NCI-H1436 treated with DMSO at 0.1 percent for 48 hours (cell line): ENCODE measurements at places on chromosomes 16 and 17.

DNA sequence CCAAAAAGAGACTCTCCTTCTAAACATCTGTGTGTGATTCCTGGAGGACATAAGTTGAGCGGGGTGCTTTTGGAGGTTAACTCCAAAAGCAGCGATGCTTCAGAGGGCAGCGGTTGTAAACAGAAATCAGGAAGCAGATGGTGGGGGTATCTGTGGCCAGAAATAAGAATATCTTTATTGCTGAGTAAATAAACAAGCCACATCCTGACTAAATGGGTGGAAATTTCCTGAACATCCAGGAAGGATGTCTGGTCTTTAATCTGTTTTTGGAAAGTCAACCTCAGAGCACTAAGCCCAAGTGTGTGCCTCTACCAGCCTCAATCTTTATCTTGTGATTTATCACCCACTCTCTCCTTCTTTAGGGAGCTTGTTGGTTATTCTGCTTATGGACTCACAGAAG is 123.3 kb downstream of the CDH13 start:
- no peak for DNase-seq

- DNase-seq, result no peak
Observed at GRCh38 chr16:89017543-89018281, 40.7 kb upstream of the CBFA2T3 start.

GRCh38 chr17:32497431-32498205 is 10.8 kb downstream of the CDK5R1 start:
- DNase-seq, result no peak

DNA sequence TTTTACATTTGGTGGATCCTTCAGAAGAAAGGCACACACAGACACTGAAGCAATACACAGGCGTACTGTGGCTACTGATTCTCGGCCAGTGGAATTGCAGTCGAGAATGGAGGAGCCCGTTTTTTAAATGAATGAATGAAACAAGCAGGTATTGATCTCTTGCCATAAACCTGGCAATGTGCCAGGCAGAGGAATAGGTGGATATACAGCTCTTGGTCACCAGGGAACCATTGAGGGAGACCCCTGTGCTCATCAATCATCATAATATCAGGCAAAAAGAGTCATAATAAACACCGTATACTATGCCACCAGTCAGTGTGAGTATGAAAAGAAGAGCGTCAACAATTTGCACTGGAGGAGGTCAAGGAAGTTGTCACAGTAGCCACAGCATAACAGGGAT is 140.3 kb upstream of the FOXF1 start:
- no peak for DNase-seq

DNA sequence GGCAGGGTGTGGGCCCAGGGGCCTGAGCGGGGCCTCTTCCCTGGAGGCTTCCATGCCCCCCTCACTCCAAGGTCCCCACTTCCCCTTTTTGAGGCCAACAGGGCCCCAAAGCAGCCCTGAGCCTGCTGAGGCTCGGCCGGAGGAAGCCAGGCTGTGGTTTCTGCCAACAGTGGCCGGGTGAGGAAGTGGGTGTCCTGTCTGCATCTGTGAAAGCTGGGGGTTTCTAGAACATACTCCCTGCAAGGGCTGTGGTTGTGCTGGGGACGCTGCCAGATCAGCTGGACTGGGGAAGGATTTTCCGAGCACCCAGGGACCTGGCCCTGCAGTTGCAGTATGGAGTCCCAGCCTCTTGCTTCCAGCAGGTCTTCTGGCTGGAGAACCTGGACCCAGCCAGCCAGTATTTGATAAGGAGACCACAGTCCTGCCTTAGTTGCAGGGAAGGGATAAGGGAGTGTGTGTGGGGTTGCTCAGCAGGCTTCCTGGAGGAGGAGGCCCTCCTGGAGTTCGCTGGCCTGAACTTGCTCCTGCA is 15.7 kb downstream of the ADCY7 start:
- DNase-seq, result no peak

DNA sequence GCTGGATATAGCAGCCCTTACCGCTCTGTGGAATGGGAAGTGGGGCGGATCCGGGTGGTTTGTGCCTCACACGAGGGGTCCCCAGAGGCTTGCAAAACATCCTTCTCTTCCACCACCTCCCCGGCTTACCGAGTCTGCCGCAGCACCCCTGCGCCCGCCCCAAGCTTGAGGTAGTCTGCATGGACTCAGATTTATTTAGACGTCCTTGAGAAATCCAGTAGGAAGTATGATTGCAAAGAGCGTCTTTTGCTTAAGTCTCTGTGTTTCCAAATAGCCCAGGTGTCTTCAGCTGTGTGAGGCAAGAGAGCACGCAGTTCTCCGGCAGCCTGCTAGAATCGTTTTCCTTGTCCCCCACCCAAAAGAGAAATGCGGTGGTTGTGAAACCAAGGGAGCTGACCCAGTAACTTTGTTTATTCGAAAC is 2.4 kb downstream of the KIAA0513 start:
- no peak for DNase-seq

DNA sequence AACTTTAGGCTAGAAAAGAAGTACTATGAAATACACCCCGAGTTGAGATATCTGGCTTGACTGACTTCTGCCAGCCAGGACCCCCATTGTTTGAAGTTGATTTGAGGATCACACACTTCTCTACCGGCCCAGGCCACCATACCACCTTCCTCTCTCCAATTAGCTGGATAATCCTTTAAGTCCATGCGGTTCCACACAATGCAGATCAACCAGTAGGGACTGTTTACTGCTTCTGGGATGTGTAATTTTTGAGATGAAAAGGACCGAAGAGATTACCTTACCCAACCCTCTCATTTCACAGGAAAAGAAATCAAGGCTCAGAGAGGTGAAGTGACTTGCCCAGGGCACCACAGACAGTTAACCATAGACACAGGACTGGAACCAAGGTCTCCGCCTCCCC is 20.5 kb downstream of the ERN1 start:
- no peak for DNase-seq

GRCh38 chr16:54236773-54237172 is 49.8 kb downstream of the IRX3 start:
- no peak for DNase-seq

GRCh38 chr17:19304209-19304608 is 58.3 kb downstream of the B9D1 start:
- DNase-seq, result no peak

DNA sequence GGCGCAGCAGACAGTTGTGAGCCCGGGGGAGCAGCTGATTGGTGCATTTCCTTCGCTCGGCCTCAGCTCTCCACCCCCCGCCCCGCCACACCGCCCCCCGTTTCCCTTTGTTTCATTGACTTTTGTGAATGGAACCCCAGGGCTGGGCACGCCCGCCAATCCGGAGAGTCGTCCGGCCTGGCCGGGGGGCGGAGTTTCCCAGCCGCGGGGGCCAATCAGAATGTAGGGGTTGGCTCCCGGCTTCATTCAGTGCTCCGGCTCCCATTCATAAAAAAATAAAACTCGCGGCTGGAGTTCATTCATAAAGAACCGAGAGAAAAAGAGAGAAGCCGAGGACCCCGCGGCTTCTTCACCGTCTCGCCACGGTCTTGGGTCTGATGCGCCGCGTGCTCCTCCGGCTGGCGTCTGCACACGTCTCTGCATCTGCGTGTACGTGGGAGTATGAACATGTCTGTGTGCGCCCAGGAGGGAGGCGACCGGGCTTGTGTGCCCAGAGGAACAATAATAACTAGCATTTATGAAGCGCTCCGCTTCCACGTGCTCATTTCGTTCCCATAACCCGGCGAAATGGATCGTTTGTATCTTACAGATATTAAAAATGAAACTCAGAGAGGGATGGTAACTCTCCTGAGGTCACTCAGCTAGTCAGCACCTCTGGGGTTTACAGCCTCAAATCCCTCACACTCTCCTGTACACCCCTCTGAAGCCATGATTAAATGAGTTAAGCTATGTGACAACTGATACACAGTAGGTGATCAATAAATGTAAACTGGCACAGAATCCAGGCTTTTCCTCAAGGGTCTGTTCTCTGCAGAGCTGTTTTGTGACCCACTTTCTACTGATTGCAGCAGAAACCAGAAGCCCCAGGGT is at the start of gene ETV4:
ETV4 (minus strand) TSS at position 22 of the 870 bp plus-strand sequence. CDS start 723 bp downstream, outside the sequence.
- DNase-seq, result peak; percentile 56

GRCh38 chr17:37802712-37803416 is 58.0 kb upstream of the HNF1B start:
- no peak for DNase-seq

DNA sequence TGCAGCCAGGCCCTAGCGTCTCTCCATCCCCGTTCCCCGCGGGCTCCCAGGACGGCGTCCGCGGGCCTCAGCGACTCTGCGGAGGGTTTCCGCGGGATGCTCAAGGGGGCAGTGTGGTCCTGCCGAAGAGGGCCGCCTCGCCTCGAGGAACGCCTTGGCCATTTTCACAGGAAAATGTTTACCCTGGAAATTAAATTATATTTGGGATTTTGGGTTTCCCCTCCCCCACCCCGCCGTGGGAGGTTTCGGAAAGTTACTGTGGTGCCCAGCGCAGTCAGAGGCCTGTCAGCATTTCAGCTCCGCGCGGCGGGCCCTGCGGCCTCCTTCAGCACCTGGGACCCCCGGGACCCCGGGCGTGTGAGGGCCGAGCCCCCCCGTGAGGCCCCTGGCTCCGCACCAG is 94.5 kb downstream of the PCTP start:
- no peak for DNase-seq

GRCh38 chr17:68378268-68379176 is 78.8 kb downstream of the WIPI1 start:
- DNase-seq, result no peak

- no peak for DNase-seq
Observed at GRCh38 chr17:10123093-10123492, 75.3 kb downstream of the GAS7 start.

DNA sequence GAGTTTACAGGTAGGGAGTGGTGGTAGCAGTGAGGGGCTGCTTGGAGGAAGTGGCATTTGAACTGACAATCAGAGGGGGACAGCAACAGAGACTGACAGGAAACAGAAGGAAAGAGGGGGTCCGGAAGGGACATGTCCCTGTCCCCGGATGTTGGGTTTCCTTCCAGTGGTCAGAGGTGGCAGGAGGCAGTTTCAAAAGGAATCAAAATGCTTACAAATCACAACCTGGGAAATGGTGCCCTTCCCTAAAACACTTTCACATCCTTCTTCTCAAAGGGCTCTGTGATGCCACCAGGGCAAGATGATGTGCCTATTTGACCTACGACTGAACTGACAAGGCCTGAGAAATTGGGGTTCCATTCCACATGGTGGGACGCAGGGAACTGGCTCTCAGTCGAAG is 19.7 kb downstream of the ADGRG1 start:
- DNase-seq, result no peak

DNA sequence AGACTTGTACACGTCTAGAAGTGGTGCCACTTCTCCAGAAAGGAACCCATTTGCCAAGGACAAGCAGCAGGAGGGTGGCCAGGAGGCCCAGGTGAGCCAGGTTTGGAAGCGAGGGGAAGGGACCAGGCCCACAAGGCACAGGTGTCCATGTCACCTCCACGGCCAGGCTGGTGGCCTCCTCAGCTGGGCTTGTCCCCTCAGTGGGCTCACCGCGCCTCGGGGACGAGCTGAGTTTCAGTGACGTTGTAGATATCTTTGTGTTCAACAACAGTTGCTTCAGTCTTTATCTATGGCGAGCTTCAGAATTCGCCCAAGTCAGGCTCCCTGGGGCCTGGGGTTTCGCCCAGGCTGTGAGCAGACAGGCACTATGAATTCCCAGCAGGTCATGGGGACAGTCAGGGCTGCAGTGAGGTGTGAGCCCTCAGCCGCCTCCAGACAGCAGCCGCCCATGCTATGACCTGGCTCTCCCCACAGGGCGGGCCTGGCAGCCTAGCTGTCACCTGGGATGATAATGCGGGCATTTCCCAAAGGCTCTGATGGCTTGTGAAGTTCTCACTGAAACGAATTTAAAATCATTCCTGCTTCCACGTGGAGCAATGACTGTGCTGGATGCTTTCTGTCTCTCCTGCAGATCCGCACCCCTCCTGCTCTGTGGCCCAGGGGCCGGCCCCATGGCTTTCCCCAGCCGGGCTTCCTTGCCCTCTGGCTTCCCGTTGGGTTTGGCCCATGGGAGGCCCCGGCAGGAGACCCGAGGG is 89.5 kb downstream of the MRC2 start:
- DNase-seq, result no peak

DNA sequence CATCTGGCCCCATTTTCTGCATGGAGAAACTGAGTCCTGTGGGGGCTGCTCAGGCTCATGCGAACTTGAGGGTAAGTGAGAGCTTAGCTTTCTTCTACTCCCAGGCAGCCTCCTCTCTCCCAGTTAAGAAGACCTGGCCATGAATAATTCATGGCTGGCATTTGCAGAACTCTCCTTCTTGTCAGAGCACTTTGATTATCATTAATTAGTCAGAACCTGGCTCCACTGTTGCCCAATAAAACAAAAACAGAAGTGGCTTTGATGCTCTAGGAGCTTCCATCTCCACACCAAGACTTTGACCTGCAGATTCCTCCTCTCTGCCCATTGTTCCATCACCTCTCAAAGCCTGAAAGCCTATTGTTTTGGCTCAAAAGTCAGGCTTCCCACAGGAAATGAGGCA is 45.5 kb upstream of the CDH3 start:
- DNase-seq, result no peak

DNA sequence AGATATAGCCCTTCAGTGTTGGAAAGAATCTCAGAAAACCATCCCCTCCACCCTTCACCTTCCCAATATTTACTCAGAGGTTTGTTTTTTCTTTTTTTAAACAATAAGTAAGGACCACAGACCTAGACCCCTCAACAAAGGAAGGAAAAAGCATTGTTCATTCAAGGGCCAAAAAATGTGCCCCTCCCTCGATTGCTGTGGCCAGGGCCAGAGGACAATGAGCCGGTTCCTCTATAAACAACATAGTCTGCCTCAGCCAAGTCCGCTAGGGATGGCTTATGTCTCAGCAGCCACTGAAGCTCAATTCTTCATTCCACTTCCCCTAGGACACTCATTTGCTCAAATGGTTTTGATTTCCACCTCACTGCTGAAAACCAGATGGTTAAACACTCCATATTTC is 24.0 kb downstream of the TRIM16 start:
- DNase-seq, result no peak

- no peak for DNase-seq
Observed at GRCh38 chr16:49346459-49346858, 27.1 kb upstream of the C16orf78 start.

DNA sequence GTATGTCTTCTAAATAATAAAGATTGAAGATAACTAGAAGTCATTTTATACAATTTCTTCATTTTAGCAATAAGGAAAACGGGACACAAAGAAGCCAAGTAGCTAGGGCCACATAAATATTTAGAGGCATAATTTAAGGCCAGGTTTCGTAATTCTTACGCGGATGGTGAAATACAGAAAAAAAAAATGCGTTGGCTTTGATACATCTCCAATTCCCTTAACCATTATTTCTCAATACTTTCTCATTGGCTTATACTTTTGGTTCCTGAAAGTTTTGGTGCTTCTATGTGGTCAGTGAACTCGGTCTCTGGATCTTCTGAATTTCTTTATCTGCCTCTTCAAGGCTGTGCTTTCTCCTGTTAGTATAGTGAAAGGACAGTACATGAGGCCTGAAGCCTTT is 888.1 kb downstream of the KCNJ2 start:
- no peak for DNase-seq

- DNase-seq, result no peak
Observed at GRCh38 chr16:67951485-67951884, 7.6 kb upstream of the LCAT start.

- no peak for DNase-seq
Observed at GRCh38 chr17:78359321-78359996, 418 bp downstream of the SOCS3 start.

GRCh38 chr16:74896389-74897370 is 88.2 kb downstream of the WDR59 start:
- no peak for DNase-seq
